ENCODE measurements at places on chromosomes 16 and 17.

GRCh38 chr16:89847051-89847939, 19.0 kb downstream of the SPIRE2 start:
- no peak for DNase-seq

DNA sequence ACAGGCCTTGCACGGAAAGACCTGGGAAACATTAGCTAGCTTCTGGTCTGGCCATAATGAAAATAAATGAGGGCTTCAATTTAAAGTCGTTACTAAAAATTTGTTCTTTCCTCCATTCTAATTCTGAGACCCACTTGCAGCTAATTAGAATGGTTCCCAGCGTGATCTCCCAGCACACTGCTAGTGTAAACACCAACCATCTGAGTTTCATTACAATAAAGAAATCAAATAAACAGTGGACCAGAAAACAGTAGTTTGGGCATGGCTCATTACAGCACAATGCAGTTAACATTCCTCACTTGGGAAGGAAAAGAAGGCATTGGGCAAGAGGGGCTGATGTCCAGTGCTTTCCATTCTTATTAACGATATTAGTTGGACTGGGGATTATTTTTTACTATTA, 410.9 kb upstream of the SOX9 start:
- DNase-seq, result no peak

DNA sequence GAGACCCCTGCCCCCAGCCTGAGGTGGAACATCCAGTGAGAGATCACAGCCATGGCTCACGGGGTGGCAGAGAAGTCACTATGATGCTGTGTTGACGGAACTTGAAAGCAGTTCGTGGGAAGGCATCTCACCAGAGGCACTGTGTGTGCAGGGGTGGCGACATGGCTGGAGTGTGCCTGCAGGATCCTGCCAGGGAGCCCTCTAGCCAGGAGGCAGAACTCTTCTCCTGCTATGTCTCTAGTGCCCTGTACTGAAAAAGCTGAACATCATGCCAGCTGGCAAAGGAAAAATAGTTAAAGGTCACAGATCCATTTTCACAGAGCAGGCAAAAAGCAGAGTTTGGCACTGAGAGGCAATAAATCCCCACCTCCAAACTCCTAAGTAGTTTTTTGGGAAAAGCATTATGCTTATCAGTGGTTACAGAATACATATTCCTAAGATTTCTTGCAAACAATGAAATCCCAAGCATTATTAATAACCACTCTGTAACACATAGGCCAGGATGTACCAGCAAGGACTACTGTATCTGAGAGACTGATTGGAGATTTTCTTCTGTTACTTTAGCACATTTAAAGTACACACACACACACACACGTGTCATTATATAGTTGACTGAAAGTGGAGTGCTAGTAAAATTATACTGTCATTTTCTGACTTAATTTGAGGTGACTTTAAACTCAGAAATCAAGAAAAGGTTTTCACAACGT, 36.8 kb downstream of the TNRC6C start:
- DNase-seq, result no peak

DNA sequence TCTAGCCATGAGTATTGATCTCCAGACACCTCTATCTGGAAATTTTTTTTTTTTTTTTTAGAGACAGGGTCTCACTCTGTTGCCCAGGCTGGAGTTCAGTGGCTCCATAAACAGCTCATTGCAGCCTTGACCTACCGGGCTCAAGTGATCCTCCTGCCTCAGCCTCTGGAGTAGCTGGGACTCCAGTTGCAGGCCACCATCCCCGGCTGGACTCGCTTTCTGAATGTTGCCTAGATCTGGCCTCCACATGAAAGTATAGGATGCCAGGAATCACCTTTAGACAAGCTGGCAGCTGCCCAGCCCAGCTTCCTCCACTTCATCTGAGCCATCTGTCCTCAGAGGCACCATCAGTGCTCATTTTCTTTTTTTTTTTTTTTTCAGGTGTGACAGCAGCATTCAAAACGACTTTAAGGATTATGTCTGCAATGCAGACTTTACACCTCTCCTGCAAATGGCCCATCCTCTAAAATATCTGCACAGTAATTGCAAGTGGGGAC, 6.4 kb upstream of the PRR14 start:
- DNase-seq, result no peak

DNA sequence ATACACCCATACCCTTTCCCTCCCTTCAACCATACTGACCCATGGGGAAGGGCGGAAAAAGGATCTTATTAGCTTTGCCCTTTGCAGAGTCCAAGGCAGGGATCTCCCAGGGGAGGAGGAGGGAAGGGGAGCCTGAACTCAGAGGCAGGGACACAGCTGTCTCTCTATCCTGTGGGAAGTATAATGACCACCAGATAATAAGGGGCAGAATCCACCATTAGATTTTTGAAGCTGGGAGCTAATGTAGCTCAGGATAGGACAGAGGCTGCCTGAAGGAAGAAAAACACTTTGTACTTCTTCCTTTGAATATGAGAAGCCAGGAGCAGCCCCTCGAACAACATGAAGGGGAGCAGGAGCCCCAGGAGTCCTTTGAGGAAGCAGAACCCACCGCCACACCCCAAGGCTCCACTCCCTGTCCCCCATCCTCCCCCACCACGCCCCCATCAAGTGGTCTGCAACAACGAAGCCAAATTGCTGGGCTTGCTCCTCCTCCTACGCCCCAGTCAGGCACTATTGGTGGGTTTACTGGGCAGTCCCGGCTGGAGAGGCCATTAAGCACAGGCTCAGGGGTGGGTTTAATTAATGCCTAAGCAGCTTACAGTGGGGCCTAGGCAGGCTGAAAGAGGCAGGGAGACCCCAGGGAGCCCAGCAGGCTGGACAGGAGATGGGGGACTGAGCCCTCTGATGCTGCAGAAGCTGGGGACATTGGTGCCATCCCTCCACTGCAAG, 5.3 kb downstream of the MPP2 start:
- DNase-seq, result no peak

DNA sequence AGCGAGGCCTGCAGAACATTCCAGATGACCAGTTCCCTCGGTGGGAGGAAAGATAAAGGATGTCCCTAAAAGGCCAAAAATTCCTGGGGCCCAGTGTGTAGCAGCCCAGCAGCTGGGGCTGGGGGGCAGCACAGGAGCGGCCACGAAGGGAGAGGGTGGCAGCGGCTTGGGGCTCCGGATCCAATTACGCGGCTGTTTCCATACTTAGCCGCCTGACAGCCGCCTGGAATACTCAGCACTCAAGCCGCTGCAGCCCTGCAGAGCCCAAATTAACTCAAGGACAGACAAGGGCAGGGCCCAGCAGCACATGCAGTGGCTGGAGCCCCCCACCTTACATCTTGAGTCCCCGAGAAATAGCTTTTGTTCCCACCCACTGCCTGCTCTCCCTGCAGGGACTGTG, 1.3 kb downstream of the SRL start:
- DNase-seq, result no peak

- no peak for DNase-seq
Measured at GRCh38 chr17:66398617-66399016, 96.2 kb downstream of the PRKCA start.

GRCh38 chr16:4261557-4262172, 11.2 kb downstream of the TFAP4 start:
- peak; percentile 19 for DNase-seq

DNA sequence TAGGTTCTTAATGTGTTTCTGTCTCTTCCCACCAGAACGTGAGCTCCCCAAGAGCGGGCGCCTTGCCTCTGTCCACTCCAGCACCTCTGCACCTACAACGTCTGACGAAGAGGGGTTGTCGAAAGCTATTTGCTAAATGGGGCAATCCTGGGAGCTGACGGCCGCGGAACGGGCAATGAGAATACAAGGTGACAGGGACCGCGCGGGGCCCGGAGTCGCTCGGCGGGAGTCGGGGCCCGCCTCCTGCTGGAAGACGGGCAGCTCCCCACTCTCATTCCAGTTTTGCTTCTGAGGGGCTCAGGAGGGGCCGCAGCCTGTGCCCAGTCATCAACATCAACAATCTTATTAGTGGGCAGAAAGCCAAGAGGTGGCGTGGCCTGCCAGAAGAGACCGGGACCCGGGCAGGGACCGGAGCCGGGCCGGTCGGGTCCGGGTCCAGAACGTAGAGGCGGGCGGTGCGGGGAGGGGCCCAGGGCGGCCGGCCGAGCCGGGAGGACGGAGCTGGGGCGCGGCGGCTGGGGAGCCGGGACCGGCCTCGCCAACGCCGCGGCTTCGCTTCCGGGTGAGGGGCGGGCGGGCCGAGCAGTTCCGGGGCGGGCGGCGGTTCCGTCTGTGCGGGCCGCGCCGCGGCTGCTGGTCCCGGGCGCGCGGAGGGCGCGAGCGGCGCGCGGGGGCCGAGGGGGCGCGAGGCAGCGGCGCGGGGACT, at the start of gene MOSMO:
Gene MOSMO, plus strand, starts transcription at position 603 of the 706 bp plus-strand sequence. CDS start 191 bp downstream, outside the sequence.
- DNase-seq, result peak; percentile 36

GRCh38 chr17:43637563-43638323, 24.0 kb downstream of the MEOX1 start:
- no peak for DNase-seq

DNA sequence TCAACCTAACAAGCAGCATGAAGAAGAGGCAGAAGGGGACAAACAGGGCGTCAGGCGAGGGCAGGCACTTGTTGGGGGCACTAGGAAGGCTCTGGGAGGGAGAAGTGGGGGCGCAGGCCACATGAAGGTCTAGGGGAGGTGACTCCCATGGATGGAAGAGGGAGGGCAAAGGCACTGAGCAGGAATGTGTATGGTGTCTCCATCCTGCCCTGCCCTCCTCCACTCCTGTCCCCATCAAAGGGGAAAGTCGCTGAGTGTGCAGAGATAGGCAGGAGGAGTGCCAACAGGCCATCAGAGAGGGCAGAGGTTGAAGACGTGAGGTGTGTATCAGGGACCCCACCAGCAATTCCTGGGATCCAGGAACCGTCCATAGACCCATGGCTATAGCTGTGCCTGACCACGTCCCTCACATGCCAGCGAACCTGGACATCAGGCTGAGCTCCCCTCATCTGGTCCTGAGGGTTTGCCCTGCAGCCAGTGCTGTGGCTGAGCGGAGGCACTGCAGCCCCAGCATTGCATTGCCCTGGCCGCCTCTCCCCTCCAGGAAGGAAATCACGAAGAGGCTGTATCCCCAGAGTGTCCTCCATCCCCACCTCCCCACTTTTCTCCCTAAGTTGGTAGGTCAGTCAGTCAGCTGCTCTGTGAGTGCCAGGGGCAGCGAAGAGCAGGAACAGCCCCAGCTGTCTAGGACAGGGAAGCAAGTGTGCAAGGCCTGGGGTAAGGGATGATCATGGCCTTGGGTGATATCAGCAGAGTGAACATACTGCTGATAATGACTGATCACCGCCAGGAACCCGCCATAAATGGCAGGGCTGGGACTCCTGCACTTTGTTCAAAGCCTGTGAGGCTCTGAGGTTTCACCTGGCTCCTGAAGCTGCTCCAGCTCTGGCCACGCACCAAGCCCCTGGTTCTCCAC, 6.2 kb upstream of the CYB561 start:
- no peak for DNase-seq

DNA sequence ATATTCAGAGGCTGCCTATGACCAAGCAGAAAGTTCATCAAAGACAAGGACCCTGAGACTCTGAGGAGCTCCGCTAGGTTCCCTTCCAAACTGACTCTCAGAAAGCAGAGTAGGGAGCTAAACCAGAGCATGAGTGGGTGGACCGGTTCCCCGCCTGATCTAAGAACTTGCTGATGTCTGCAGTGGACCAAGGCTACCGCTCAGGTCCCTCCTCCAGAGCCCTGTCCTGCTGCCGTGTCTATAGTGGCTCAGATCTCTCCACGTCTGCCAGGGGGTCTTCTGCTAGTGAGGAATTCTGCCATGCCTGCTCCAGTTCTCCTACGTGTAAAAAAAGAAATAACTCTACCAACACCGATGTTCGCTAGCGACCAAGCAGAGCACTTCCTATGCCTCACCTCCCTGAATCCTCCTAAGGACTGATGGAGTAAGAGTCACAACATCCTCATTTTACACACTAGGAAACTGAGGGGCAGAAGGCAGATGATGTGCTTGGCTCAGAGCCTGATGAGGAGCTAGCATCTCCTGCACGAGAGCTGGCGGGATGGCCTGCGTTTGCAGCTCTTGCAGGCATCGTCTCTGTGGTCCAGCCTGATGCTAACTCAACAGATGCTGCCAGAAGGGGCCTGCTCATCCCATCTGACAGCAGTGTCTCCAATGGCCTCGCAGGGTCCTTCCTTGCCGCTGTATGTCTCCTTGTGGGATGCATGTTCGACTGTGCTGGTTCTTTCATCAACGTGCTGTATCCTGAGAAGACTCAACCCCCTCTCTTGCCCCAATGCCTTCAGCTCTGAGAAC, 265.5 kb downstream of the C16orf95 start:
- no peak for DNase-seq

DNA sequence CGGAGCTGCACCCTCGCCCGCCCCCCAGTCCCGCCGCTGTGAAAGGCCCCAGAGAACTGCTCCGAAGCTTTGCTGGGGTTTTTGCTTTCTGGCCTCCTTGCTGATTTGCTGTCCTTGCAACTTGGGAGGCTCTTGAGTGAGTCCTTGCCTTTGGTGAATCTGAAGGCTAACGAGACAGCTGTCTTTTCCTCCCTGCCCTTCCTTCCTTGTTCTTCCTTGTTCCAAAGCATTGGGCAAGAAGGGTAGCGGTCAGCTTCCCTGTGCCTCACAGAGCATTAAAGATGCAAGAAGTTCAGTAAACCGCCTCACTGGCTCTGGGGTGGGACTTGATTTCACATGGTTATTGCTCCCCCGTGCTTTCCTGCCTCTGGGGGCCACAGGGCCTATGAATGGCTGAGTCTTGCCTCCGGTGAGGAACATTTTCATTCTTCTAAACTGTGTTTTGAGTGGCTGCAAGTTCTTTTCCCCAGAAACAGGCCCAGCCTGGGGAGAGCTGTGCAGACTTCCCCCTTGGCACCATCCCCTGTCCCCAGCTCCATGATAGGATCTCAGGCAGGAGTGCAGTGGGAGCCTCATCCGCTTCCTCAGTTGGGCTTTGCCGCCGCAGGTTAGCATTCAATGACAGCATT, 1.4 kb downstream of the YPEL2 start:
- DNase-seq, result no peak

DNA sequence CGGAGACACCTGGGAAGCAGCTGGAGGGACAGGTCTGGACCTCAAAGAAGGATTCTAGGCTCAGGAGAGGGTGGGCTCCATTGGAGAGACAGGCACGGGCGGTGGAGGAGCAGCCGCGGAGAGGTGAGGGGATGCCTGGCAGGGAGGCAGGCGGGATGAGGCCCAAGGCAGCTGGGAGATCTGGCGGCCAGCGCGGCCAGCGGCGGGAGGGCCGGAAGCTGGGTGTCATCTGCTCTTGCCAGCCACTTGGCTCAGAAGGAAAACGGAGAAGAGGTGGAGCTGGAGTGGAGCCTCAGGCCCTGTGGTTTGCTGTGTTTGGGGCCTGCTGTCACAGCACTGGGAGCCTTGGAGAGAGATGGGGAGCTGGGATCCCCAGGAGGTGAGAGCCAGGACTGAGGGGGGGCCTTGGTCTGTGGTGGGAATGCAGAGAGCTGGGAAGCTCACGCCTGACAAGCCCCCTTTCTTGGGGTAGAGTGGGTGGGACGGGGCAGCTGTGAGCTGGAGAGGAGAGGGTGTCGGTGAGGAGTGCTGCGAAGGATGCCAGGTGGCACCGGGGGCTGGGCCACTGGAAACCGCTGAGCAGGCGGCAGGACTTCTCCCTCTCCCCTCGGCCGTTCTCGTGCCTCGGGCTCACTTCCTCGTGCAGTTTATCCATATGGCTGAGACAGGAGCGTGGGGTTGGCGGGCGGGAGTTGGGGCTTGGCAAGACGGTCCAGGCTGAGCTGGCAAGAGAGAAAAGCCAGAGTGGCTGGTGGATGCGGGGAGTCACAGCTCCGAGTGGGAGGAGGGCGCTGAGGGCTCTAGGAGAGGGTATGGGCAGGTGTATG, 8.0 kb downstream of the TBC1D24 start:
- no peak for DNase-seq

GRCh38 chr16:1338855-1339675, 5.6 kb downstream of the BAIAP3 start:
- DNase-seq, result no peak

- no peak for DNase-seq
Measured at GRCh38 chr17:61159221-61159814, 240.3 kb upstream of the TBX2 start.

All from stimulated activated CD4-positive, alpha-beta T cell treated with anti-CD3 and anti-CD28 coated beads, Interleukin-1b, Interleukin-23, amount 100 ng/mL, for 1 hour (primary cell).